ENCODE measurements at places on chromosomes 5 and 9. TPM values are rescaled to one million over a fixed set of nuclear protein-coding genes. Genes with fewer than 3 reads are reported as not detected.

- DNase-seq: no peak
These were observed 226.6 kb upstream of the ADCY2 start for GRCh38 chr5:7169240-7169878.

DNA sequence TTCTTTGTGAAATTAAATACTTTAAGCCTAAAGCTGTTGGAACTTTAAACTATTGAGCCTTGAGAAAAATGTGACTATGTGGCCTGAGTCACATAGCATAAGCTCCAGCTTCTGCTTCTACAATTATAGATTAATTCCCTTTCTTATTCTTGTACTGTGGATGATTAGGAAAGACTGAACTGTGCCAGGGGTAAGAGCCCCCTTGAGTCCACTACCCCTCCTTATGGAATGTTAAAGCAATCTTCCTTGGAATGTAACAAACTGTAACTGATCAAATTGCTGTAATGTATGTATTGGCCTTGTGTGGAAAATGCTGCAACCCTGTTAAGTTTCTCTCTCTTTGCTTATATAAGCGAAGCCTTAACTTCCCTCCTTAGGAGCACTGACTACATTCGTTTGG is 273.2 kb downstream of the FAM170A start:
- no peak for DNase-seq

Gene TRPM6
- 0.05 TPM for total RNA-seq

DNA sequence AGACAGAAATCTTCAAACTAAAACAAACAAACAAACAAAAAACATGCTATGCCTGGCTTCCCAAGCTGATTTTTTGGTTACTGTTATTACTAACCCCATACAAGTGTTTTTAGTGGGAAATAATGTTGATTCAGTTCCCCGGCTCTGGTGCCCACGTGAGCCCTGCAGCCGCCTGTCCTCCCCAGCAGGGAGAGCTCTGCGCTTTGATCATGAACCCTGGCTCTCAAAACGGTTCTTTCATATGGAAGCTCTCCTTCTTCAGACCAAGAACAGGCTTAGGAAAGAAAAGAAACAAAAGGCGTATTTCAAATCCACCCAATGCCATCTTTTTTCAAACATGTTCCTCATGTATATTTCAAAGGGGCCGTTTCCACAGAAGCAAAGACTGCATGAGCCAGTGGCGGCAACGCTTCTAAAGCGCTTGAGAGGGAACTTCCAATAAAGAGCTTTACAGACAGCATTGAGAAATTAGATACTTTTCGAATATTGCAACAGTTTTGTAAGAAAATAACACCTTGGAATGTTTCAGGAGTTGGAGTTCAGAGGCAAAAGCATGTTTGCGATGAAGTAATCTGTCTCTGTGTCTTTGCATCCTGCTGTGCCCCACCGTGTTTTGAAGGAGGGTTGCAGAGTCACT is 74.8 kb downstream of the ICE1 start:
- no peak for DNase-seq

Gene HTR4
- not detected for total RNA-seq

DNA sequence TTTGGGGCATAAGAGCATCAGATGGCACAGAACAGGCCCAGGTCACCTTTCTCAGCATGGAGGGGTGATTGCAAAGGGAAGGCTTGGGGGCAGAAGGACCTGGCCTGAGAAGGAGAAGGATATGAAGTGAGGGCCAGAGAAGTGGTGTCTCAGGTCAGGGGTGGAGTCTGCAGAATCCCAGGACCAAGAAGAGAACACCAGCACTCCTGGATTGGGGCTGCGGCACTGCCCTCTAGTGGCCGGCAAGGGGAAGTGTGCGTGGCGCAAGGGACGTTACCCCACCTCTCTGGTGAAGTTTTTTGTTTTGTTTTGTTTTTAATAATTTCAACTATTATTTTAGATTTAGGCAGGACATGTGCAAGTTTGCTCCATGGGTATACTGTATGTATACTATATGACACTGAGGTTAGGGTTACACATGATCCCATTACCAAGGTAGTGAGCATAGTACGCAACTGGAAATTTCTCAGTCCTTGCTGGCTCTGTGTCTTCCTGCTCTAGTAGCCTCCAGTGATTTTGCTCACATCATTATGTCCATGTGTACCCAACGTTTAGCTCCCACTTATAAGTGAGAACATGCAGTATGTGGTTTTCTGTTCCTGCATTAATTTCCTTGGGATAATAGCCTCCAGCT is 1548.6 kb downstream of the EFNA5 start:
- DNase-seq: no peak

Gene SPATA31E1
- not detected for total RNA-seq

- DNase-seq: no peak
These were observed 161.1 kb upstream of the EFNA5 start for GRCh38 chr5:107831612-107832395.

DNA sequence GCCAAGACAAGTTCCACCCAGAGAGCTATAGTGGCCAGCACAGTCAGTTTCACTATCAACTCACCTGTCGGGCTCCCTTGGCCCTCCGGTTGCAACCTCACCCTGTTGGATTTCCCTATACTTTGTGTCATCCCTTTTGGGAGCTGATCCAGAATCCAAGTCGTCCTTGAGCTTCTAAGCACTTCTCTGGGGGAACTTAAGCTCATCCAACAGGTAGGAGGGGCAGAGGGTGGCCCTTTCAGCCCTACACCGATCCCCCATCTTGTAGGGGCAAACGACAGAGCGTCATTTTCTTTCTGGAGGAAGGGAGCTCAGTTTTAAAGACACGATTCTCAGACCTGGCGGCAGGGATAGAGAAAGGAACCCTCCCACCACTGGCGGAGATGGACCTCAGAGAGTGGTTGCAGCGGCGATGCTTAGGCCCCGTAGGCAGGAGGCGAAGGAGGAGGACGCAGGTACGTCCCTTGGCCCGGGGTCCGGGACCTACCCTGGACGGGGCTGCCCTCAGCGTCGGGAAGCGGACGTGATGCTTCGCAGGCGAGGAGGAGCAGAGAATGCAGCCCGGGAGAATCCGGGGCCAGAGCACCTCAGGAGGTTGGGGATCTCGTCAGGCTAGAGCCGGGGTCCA is 519 bp downstream of the ZER1 start:
- DNase-seq: peak; percentile 11

Gene NMUR2
- total RNA-seq: not detected

DNA sequence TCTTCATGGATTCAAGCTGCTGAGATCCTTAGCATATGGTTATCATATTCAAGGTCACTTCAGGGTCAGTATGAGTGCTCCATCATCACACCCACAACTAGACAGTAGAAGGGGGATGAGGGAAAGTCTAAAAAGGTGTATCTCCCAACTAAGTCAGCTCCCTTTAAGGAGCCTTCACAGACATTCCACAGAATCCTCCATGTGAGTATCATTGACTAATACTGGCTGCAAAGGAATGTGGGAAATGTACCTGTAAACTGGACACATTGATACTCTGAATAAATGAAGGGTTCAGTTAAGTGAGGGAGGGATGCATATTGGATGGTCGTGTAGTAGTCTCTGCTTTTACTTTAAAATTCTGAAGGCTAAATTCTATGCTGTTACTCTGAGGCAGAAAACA is 330.7 kb downstream of the LRRC70 start:
- DNase-seq: no peak

- no peak for DNase-seq
These were observed 41.2 kb downstream of the COL5A1 start for GRCh38 chr9:134682651-134683364.

GRCh38 chr9:131754846-131755245 is 15.0 kb upstream of the RAPGEF1 start:
- DNase-seq: no peak

DNA sequence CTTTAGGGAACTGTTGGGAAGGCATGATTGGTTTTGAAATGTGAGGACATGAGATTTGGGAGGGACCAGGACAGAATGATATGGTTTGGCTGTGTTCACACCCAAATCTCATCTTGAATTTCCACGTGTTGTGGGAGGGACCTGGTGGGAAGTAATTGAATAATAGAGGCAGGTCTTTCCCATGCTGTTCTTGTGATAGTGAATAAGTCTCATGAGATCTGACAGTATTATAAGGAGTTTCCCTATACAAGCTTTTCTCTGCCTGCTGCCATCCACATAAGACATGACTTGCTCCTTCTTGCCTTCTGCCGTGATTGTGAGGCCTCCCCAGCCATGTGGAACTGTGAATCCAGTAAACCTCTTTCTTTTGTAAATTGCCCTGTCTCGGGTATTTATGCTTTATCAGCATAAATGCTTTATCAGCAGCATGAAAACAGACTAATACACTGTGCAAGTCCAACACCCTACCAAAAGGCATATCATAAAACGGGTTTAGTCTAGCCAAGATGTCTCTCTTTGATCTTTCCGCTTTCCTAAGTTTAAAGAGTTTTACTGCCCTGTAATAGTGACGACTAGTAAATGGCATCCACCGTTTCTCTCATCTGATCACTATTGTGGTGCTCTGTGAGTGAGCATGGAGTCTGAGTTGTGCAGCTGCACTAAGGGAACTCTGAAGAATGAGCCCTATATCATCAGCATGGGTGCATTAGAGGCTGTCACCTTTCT is 12.9 kb upstream of the ZNF782 start:
- DNase-seq: no peak

DNA sequence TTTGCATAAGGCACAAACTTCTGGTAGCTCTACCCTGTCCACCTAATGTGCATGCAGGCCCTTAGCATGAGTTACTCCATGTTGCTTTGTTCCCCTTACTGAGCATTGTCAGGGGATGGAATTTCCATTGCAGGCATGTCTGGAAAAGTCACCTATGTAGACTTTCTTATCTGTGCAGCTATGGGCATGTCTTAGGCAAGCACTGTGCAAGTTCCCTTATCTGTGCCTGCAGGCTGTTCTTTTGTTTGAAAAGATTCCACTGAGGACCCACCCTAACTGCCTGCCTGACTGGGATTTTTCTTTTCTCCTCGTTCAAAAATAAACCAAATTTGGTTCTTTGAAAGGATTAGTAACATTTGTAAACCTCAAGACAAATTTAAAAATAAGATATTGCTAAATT is 587.0 kb downstream of the CDH18 start:
- DNase-seq: no peak

GRCh38 chr9:135480071-135480939 is 723 bp downstream of the PPP1R26 start:
- DNase-seq: no peak

DNA sequence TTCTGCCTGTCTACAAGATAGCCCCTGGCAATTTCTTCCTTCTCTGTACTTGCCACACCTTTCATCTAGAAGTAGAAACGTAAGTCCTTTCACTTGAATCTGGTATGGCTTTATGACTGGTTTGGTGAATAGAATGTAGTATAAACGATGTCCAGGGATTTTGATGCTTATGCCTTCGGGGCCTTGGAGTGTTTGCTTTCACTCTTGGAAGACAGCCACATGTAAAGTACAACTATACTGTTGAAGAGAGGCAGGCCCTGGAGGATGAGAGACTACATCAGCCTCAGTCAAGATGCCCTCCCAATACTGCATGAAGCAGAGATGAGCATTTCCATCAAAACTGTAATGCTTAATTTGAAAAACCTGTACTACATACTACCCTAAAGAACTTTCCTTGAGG is 553.8 kb upstream of the C9orf72 start:
- no peak for DNase-seq

DNA sequence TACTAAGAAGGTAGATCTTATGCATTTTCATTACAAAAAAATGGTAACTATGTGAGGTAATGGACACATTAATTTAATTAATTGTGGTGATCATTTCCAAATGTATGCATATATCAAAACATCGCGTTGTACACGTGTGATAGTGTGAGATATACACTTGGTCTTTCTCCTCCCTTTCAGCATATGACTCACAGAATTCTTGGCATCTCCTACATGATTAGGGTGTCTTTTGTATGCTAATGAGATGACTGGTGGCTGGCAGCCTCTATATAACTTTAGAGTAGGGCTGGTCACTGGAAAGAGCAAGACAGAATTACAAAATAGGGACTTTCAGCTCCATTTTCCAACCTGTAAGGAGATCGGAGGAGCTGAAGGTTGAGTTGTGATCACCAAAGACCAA is 1167.6 kb downstream of the CDH12 start:
- no peak for DNase-seq

GRCh38 chr9:137280474-137281344 is 3.2 kb downstream of the TOR4A start:
- no peak for DNase-seq

Gene ADCY2
- not detected for total RNA-seq
